GM23248 (cell line): ENCODE measurements at places on chromosomes 16 and 17. TPM values are rescaled to one million over a fixed set of nuclear protein-coding genes. Genes with fewer than 3 reads are reported as not detected.

DNA sequence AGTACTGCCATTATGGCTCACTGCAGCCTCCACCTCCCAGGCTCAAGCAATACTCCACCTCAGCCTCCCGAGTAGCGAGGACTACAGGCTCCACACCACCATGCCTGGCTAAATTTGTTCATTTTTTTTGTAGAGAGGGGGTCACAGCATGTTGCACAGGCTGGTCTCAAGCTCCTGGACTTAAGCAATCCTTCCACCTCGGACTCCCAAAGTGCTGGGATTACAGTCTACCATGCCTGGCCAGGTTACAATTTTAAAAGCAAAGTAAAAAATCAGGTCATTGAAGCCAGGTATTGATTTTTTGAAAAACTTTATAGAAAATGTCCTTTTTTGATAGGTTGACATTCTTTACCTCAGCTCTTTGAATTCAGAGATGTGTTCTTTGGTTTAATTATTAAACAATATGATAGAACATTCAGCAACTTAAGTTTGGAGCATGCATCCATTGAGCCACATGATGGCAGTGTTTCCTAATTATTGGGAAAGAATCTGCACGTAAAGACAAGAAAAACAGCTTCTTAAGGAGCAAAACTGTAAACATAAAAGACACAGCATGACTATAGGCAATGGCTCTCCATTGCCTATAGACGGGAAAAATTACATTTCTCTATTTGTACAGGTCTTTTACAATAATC lies 1.7 kb upstream of the SLC16A11 start:
- DNase-seq = peak; percentile 81

Gene MT2A
- polyA plus RNA-seq = 3,414 and 3,441 TPM in 2 replicates

- no peak for DNase-seq
Observed at GRCh38 chr16:80744856-80745255, 59.5 kb downstream of the CDYL2 start.

DNA sequence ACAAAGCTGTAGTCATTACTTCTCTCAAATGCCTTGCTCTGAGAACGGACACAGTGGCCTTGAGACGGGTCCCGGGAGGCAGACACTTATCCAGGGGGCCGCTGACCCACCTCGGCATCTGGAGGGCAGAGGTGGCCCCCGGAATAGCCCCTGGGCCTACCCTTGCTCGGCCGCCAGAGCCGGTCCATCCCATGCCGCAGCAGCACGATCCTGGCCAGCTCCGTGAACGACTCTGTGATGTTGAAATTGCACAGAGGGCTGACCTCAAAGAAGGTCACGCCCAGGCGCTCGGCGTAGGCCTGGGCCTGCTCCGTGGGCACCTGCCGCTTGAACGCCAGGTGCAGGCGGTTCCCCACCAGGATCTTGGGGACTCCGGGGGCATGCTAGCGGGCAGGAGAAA lies 10.1 kb upstream of the WDR45B start:
- no peak for DNase-seq

- no peak for DNase-seq
Observed at GRCh38 chr17:4965311-4965986, 2.2 kb downstream of the SPAG7 start.

- no peak for DNase-seq
Observed at GRCh38 chr16:62966626-62967025, 930.4 kb upstream of the CDH8 start.

DNA sequence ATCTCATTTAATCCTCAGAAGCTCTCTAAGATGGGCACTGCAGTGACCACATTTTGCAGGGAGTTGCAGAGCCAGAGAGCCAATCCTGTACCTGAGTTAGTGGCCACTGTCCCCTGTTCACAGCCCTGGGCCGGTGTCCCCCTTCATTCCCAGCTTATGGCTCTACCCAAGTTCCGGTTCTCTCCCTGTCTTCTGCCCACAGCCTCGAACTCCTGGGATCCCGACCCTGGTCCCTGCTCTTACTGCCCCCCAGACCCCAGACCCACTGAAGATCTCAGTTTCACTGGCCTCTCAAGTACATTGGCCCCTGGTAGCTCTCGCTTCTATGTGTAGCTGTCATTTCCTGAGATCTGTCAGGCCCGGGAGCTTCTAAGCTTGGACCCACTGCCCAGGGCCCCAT lies 12.2 kb downstream of the ASGR2 start:
- no peak for DNase-seq

DNA sequence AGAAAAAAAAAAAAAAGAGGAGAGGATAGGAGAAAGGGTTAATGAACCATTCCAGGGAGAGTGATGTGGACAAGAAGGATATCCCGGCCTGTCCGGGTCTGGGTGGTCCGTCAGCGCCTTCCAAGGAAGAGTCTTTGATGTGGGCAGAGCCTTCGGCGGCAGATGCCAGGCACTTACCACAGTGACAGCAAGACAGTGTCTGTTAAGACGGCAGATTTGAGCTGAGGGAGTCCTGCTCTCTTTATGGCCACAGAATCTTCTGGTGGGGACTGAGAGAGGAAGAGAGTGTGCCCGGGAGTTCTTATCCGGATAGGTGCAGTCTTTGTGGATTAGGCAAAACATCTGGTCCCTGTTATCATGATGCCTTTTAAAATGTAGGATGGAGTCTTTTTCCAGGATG lies 95.2 kb downstream of the ZDHHC7 start:
- no peak for DNase-seq

- no peak for DNase-seq
Observed at GRCh38 chr17:59124665-59125064, 18.0 kb upstream of the TRIM37 start.

Gene SEPTIN1
- polyA plus RNA-seq = 1.7 and 1.9 TPM in 2 replicates

Gene SLC7A6OS
- 13.4 and 15.8 TPM in 2 replicates for polyA plus RNA-seq

Gene CSH1
- polyA plus RNA-seq = not detected in 2 replicates

- DNase-seq = no peak
Observed at GRCh38 chr16:23679274-23679985, 741 bp downstream of the PLK1 start.

Gene ADAM11
- 0.09 and 0.20 TPM in 2 replicates for polyA plus RNA-seq

DNA sequence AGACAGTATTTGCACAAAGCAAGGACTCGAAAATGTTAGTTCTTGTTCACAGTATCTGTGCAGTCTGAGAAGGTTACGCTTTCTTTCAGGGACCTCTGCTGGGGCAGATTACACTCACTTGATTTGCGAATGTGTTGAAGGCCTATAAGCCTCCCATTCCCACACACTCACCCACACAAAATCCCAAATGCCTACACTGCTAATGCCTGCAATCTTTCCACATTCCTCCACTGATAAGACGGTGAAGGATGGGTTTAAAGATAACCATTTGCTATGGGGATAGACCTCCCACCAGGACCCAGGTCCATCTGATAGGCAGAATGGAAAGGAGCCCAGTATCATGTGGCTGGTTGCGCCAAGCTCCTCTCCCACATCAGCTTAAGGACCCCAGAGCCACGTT lies 394.9 kb upstream of the SALL1 start:
- DNase-seq = no peak

- DNase-seq = no peak
Observed at GRCh38 chr17:74373838-74374606, 6.7 kb downstream of the GPR142 start.

- DNase-seq = no peak
Observed at GRCh38 chr16:89672177-89672941, 14.1 kb upstream of the CDK10 start.

DNA sequence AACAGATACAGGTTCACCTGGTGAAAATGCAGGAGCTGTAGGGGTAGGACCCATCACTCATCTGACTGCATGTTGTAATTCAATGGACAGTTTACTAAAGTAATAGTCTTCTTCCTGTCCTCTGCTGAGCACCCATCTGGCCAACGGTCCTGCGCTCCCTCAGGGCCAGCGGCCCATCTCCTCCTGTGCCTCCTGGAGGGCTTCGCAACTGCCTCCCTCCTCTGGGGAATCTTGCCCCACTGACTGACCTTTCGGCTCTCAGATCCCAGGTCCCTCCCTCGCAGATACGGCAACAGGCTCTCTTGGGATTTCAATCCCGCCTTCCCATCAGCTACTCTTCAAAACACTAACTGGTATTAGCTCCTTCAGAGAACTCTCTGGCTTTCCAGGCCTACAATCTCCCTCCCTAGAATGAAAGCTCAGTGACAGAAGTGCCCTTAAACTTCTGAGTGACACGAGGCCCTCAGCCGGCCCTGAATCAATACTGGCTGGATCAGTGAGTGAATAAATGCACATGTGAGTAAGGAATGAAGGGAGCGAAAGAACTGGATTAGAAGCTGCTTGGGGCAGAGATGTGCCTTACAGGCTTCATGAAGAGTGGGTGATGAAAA lies 1.3 kb downstream of the PEMT start:
- no peak for DNase-seq

DNA sequence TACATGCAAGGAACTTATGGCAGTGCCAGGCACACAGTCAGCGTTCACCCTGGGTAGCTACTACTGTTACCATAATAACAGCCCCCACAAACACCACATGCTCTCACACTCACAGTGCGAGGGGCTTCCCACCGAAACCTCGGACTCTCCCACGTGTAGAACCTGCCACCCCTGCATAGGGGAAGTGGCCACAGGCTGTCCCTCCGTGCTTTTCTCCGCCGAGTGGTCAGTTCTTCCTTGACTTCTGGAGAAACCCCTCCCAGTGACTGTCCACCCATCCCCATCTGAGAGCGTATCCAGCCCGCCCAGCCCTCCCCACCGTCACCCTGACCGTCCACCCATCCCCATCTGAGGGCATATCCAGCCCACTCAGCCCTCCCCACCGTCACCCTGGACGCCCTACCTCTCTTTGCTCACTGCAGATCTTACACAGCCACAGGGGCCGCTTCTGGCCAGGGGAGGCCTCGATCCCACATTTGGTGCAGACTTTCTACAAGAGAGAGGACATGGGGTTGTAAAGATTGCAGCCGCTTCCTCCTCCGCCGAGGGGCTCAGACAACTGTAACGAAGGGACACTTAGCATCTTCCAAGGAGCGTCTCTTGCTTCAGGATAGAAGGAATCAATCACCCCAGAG lies 71.1 kb downstream of the RPH3AL start:
- DNase-seq = no peak

Gene MT1A
- 2.3 and 3.3 TPM in 2 replicates for polyA plus RNA-seq

Gene AGRP
- not detected in 2 replicates for polyA plus RNA-seq

DNA sequence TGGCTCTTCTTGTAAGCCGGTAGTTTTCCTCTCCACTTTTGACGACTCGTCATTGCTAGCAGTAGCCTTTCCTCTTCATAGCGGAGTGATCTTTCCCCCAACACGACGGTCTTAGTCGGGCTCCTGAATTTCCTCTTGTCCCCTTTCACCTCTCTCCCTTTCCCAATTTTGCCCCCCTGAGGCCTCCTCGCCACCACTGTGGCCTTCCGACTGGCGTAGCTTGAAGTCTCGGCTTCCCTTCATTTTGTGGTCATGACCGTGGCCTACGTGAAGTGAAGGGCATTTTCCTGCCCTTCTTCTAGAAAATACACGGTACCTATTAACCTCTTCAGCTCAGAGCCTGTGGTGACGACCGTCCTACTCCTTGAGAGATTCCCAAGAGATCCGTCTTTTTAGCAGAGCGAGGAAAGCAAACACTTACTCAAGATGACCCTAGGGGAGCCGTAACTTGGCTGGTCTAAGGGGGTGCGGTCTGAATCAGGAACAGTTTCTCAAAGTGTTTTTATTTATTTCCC lies 787 bp downstream of the PRKAR1A start:
- DNase-seq = peak; percentile 69

- DNase-seq = no peak
Observed at GRCh38 chr17:80114758-80115157, 13.4 kb downstream of the GAA start.

DNA sequence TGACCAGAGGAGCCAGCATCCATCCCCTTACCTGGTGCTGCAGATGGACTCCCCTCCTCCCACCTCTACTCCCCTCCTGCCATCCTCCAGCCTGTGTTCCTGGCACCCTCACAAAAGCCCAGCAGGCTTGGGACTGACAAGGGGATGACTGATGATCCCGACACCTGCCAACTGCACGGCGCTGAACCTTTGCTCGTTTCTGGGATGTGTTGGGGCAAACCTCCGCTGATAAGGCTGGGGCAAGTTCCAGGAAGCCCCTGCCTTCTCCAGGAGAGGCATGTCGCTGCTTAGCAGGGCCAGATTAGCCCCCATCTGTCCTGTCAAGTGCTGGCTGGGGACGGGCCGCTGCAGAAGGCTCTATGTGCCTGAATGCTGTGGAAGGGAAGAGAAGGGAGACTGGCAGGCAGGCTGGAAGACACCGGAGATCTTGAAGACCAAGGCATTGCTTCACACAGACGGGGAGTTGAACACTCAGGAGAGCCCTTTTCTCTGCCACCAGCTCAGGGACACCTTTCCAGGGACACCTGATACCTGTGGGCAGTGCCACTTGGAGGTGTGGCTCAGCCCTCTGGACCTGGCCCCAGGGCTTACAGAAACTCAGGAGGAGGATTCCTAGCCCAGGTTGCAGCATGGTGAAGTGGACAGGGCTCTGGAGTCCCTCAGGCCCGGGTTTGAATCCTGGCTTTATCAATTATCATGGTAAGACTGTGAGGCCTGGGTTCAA lies 973 bp upstream of the KRT15 start:
- DNase-seq = no peak

GRCh38 chr17:29839656-29840055 lies 90.4 kb downstream of the SSH2 start:
- DNase-seq = no peak

Gene MMP25
- 0.16 and 0.23 TPM in 2 replicates for polyA plus RNA-seq

- DNase-seq = peak; percentile 24
Observed at GRCh38 chr16:86403541-86404163, 106.7 kb upstream of the FOXF1 start.

- DNase-seq = peak; percentile 49
Observed at GRCh38 chr16:66399031-66399430, 28.1 kb upstream of the BEAN1 start.

- DNase-seq = no peak
Observed at GRCh38 chr17:66032082-66032712, 159.7 kb downstream of the CEP112 start.

- DNase-seq = no peak
Observed at GRCh38 chr16:14104066-14104465, 32.9 kb downstream of the MRTFB start.

Gene ZNF830
- 10.2 and 10.6 TPM in 2 replicates for polyA plus RNA-seq

GRCh38 chr17:50184064-50184463 lies 17.4 kb downstream of the COL1A1 start:
- peak; percentile 71 for DNase-seq

DNA sequence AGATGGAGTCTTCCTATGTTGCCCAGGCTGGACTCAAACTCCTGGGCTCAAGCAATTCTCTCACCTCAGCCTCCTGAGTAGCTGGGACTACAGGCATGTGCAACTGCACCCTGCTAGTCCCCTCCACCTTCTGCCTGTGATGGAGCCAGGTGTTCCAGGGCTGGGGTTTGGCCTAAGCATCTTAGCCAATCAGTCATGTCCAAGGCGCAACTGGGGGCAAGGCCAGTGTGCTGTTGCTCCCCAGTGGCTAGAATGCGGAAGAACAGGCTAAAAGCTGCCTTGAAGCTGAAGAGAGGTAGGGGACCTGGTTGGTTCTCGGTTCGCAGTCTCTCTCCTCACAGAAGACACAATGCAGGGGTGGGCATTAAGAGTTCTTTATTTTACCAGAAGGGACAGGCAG lies 18.6 kb downstream of the FLOT2 start:
- DNase-seq = peak; percentile 42

Gene PRRT2
- polyA plus RNA-seq = 1.3 and 2.1 TPM in 2 replicates

DNA sequence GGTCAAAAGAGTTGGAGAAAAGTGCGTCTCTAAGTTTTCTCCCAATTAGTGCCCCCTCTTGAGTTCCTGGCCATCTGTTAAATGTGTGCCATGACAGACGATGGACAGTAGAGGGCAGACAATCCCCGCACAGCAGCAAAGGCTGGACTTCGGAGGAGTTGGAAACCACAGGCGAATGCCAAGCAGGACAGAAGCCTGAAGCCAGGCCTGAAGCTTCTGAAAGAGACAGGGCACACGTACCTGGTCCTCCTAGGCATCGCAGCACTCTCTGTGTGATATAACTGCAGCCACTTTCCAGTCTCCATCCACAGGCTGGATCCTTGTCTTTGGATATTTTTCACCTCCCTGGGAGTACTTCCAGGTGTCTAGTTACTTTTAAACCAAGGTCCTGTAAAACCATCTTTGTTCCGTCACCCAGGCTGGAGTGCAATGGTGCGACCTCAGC lies 14.5 kb downstream of the C17orf100 start:
- DNase-seq = peak; percentile 89

Gene MYH1
- polyA plus RNA-seq = 0.04 and 0.10 TPM in 2 replicates
